ENCODE measurements at places on chromosomes 13 and 19. TPM values are rescaled to one million over a fixed set of nuclear protein-coding genes. Genes with fewer than 3 reads are reported as not detected.
A peak's percentile ranks its signal among the peaks of the same experiment; 100 is the strongest.

DNA sequence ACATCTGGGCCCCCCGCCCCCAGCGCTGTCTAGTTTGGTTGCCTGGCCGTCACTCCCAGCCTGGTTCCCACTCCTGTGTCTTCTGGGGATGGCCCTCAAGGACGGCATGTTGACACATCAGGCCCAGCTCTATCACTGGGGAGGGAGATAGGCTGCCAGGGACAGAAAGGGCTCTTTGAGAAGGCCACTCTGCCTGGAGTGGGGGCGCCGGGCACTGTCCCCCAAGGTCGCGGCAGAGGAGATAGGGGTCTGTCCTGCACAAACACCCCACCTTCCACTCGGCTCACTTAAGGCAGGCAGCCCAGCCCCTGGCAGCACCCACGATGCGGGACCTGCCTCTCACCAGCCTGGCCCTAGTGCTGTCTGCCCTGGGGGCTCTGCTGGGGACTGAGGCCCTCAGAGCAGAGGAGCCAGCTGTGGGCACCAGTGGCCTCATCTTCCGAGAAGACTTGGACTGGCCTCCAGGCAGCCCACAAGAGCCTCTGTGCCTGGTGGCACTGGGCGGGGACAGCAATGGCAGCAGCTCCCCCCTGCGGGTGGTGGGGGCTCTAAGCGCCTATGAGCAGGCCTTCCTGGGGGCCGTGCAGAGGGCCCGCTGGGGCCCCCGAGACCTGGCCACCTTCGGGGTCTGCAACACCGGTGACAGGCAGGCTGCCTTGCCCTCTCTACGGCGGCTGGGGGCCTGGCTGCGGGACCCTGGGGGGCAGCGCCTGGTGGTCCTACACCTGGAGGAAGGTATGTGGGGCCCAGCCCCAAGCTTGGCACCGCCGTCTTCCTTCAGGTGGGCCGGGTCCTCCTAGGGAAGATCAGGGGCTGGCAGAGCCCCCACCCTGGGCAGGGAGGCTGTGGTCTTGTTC lies at the start of gene AMH:
TSS of gene AMH (plus strand) at position 314 of the 857 bp plus-strand sequence. CDS start at position 324, 10 bp downstream.
- H3K4me1 ChIP-seq = peaks cover 43% of the 10 kb centered on the region
- peaks cover 60% of the 10 kb centered on the region for H3K27me3 ChIP-seq
- no peak for DNase-seq
- no peak within 1 kb of the TSS for H3K27ac ChIP-seq

Gene CEACAM7
- total RNA-seq = 10.5 TPM

DNA sequence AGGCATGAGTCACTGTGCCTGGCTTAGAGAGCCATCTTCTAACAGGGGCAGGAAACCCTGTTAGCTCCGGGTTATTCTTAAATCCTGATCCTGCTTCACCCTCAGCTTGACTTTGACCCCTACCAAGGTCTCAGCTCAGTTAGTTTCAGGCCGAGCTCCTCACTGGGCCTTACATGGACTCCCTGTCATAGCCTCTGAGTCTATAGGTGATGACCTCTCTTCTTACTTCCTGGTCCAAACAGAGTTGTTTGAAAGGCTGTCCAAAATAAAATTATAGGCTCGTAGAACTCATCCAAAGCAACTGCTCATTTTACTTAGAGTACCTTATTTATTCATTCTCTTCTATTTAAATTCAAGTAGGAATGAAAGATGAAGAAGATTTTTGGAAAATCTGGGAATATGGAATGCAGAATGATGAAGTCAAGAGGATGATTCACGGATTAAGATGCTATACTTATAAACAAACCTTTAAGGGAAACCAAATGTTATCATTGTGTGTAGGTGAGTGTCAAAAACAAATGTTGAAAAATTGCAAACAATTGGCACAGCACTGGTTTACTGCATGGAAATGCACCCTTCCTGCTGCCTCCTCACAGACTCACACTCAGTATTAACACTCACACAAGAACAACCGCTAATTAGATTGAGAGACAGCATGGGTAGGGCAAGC lies 174.1 kb downstream of the RGCC start:
- no peak for DNase-seq
- no peak overlapping the region for H3K4me3 ChIP-seq
- no peak overlapping the region for H3K27ac ChIP-seq
- no peaks in the 10 kb centered on the region for H3K27me3 ChIP-seq

Gene MIA
- total RNA-seq = not detected

Gene TSKS
- total RNA-seq = not detected

Gene FZR1
- total RNA-seq = 26.5 TPM

Gene KIR2DL3
- not detected for total RNA-seq

Gene ZNF135
- total RNA-seq = 3.8 TPM

- H3K4me1 ChIP-seq = no peaks in the 10 kb centered on the region
- no peaks in the 10 kb centered on the region for H3K36me3 ChIP-seq
- no peaks in the 10 kb centered on the region for H3K27me3 ChIP-seq
- H3K4me3 ChIP-seq = no peak overlapping the region
These were observed 193.1 kb downstream of the ZNF486 start for GRCh38 chr19:20359933-20360720.

DNA sequence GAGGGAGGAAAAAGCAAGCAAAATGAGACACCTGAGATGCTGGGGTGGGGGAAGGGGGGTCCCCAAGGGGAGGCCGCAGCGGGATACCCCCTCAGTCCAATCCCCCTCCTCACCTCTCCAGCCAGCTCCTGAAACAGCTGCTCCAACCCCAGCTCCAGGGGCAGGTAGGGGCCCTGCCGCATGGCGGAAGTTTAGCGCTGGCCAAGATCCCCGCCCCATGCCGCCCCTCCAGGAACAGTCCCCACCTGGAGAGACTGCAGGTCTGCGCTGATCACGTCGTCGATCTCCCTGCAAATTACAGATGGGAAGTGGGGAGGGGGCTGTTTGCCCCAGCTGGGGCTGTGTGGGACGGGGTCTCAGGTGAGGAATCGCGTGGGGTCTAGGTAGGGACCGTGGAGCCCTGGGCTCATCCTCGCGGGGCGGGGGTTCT lies 9.0 kb downstream of the CAPN12 start:
- no peaks in the 10 kb centered on the region for H3K27me3 ChIP-seq
- H3K4me1 ChIP-seq = peaks cover 31% of the 10 kb centered on the region
- peak overlapping the region; percentile 92 for H3K27ac ChIP-seq
- no peak for DNase-seq
- H3K4me3 ChIP-seq = peak overlapping the region; percentile 7
- peaks cover 9% of the 10 kb centered on the region for H3K36me3 ChIP-seq
